ENCODE measurements at places on chromosomes 1 and 21.

DNA sequence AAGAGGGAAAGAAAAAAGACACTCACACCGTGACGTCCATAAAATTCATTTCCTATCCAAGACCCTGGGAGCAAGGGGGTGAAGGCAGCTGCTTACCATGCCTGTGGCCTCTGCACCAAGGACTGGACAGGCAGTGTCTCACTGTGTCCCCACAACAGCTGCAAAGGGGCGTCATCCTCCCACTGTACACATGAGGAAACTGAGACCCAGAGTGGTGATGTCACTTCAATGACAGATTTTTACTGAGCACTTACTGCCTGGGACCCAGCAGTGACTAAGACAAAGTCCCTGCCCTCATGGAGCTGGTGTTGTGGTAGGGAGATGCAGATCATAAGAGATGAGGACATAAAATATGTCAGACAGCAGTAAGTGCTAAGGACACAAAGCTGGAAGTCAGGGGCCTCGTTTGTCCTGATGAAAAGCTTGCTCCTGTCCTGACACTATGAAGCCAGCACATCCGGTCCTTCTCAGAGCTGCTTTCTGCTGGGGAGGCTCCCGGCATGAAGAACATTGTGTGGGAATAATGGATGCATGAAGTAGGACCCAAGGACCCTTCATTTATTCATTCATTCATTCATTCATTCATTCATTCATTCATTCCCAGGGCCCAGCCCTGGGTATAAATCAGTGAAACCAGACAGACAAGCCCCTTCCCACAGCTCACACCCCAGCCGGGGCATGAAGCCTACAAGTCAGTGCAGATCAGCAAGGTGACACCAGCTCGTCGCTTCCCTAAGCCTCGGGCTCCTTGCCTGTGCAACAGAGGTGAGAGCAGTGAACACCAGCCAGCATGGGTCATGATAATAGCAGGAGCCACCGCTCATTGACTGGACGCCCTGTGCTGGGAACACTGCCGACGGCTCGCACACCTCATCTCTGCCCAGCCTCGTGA lies 473.7 kb downstream of the MATN1 start:
- DNase-seq: no peak

DNA sequence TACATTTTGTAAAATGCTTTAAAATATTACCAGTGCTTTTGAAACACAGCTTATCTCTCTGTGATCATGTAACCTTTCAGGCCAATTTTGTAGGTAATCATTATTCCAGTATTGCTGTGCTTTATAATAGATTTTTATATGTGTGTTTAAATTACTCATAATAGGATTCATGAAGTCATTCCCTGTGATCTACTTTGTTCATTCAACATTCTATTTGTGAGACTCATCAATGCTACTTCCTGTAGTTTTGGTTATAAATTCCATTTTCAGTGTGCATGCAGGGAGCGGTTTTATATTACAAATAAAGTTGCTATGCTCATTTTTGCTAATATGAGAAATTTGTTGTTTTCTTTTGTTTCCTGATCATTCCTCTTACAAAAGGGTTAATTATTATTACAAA lies 4.1 kb upstream of the OR2M5 start:
- DNase-seq: no peak

GRCh38 chr1:241131636-241132194 lies 225.3 kb downstream of the RGS7 start:
- no peak for DNase-seq

DNA sequence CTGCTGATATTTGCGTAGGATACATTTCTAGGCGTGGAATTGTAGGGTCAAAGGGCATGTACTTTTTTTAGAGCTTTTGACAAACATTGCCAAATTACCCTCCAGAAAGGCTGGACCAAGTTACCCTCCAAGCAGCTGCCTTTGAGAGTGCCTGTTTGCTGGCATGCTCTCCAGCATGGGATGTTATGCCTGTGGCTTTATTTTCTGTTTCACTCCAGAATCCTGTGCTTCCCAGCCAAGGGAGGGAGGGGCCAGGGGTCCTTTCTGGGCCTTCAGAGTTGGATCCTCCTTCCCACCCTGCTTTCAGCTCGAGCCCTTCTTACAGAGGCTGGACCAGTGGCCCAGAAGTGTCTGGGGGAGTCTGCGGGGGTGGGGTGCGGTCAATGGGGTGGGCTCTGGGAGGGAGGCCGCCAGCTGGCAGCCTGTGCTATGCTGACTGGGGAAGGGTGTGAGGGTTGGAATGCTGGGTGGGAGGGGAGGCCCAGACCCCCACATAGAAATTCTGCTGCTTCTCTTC lies 81.2 kb downstream of the EPHB2 start:
- no peak for DNase-seq

Measured in activated T-helper 1 cell treated with anti-CD3 and anti-CD28 coated beads, Interleukin-2, amount 50 U/mL, for 16 hours (primary cell).